ENCODE measurements at places on chromosomes 2 and 18.

DNA sequence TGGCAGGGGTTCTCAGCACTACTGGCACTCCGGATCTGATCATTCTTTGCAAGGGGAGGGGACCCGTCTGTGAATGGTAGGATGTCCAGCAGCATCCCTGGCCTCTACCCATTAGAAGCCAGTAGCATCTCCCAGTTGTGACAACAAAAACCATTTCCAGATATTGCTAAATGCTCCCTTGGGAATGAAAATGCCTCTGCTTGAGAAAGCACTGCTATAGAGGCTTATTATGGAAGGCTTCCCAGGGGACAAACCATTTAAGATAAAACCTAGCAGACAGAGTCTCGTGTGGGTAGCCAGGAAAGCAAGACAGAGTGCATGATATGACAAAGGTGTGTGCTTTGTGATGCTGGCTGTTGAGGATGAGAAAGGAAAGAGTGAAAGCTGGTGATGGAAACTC, 273.7 kb downstream of the TMX3 start:
- DNase-seq = no peak

DNA sequence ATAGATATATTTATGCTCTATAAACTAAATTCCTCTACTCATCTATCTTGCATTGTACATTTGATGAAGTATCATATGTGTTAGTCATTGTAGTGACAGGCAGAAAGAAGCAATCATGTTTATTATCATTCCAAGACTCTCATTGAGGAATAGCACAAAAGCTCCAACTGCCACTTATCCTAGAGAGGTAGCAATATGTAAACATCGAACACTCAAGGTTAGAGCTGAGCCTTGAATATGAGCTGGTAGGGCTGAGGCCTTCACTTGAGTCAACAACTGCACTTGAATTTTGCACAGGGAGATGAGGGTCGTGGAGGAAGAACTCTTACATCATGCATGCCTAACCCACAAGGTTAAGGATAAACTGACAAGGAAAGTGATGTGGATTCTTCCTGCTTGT, 900.9 kb downstream of the CPS1 start:
- no peak for DNase-seq

- DNase-seq = no peak
Measured at GRCh38 chr2:58638256-58638805, 397.2 kb upstream of the FANCL start.

GRCh38 chr2:18959952-18960717, 370.8 kb upstream of the NT5C1B start:
- DNase-seq = no peak

DNA sequence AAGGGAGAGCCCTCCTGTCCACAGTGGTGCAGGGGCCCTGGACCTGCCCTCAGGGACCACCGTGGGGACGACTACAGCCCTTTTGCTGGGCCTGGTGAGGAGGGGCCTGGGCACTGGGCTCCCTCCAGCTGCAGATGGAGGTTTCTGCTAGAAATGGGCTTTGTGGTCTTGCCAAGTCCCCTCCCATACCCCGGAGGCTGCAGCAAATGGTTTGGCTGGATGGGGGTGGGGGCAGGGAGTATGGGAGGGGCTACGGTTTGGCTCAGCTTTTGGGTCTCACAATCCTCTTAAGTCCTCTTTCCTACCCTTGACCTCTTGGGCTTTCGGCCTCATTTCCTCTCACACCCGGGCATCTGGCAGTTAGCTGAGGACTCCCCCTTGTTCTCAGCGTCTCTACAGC, 21.7 kb downstream of the TET3 start:
- no peak for DNase-seq

GRCh38 chr2:239873656-239874635, 151.2 kb downstream of the NDUFA10 start:
- no peak for DNase-seq

GRCh38 chr2:230863442-230864121, 1.2 kb upstream of the ITM2C start:
- no peak for DNase-seq

DNA sequence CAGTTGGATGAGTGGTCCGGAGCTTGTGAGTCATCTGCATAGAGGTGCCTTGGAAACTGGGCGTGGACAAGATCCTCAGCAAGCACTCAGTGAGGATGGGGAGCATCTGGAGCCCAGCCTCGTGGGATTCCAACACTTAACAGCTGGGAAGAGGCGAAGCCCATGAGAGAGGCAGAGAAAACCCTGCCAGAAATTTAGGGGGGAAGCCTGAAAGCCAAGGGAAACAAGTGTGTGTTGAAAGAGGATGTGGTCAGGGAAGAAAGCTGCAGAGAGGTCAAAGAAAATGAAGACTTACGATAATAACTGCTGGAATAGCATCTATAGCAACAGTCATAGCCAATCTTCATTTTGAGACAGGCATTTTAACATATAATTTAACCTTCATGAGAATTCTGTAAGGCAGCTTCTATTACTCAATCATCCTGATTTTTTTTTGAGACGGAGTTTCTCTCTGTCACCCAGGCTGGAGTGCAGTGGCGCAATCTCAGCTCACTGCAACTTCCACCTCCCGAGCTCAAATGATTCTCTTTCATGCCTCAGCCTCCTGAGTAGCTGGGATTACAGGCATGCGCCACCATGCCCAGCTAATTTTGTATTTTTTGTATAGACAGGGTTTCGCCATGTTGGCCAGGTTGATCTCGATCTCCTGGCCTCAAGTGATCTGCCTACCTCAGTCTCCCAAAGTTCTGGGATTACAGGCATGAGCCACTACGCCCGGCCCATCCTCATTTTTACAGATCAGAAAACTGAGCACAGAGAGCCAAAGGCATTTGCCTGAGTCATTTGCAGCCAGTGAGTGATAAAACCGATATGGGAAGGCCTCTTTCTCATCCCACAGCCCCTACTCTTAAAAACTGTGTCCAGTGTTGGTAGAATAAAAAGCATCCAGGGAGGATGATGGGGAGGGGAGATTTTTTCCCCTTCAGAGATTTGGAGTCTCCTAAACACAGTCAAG, 214.4 kb upstream of the EPAS1 start:
- no peak for DNase-seq

- no peak for DNase-seq
Measured at GRCh38 chr2:181407171-181407570, 50.0 kb upstream of the ITGA4 start.

DNA sequence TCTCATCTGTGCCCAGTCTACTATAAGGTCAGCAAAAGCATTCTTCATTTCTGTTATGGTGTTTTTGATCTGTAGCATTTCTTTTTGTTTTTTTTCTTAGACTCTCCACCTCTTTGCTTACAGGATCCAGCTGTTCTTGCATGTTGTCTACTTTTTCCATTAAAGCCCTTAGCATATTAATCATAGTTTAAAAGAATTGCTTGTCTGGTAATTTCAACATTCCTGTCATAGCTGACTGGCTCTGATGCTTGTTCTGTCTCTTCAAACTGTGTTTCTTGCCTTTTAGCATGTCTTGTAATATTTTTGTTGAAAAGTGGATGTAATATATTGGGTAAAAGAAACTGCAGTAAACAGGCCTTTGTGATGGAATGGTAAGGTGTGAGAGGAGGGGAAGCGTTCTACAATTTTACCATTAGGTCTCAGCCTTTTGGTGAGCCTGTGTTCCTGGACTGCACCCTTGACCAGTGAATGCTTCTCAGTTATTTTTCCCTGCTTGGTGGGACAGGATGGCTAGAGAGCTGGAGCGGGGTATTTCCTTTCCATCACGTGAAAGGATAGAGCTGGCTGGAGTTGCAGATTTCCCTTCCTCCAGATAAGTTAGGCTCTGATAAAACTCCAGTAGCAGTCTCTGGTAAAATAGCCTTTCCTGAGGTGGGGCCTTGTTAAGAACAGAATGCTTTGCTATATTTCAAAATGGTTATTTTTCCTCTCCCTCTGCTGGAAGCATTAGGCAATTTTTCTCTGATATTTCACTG, 65.4 kb downstream of the PLA2R1 start:
- no peak for DNase-seq

DNA sequence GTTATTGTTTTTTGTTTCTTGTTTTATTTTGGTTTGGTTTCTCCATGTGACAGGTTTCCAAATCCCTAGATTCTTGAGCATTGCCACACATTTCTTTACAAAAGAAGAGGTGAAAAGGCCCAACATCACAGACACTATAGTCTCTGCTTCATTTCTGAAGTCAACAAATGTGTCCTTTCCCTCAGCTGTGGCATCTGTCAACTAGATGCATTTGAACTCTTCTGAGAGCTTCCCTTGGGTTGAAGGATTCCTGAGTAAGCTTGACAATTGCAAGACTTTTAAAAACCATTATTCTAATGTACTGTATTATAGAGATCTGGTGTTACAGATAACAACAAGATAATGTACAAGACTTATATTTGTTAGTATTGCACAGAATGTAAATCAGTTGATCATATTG, 703.3 kb upstream of the PKDCC start:
- DNase-seq = no peak

- DNase-seq = no peak
Measured at GRCh38 chr2:74052732-74053710, 68.3 kb downstream of the TET3 start.

GRCh38 chr2:197121255-197121654, 189.3 kb downstream of the ANKRD44 start:
- DNase-seq = no peak

DNA sequence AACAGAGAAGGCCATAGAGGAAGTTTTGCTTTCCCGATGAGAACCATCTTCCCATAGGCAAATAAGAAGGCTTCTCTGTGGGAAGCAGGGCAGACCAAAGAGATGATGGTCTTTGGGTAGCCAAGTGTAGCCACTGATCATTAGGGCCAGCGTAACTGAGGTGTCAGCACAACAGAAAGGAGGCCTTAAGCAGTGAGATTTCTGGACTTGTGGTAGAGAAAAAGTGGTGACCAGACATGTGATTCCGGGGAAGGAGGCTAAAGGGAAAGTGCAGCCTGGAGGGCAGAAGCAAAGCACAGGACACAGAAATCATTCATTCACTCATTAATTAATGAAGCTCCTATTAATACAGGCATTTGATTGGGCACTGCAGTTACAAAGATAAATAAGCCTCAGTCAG, 15.4 kb downstream of the EVA1A start:
- no peak for DNase-seq

- DNase-seq = no peak
Measured at GRCh38 chr2:229852565-229852964, 69.2 kb downstream of the TRIP12 start.

- DNase-seq = no peak
Measured at GRCh38 chr2:218375212-218375611, 6.9 kb upstream of the SLC11A1 start.

DNA sequence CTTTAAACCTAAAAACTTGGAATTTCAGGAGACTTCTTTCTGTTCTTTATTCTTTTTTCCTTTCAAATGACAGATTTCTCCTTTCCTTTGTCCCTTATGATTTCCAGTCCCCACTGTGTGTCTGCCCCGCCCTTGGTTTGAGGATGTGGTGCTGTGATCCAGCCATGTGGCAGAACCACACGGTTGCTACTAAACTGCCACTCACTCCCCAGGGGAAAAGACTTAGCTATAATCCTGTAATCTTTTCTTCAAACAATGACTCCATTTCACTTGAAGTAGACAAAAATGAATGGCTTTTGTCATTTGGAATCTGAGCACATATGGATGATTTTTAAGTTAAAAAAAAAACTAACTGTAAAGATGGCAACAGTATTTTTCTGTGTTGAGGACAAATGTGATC, 76.2 kb upstream of the STAM2 start:
- no peak for DNase-seq

DNA sequence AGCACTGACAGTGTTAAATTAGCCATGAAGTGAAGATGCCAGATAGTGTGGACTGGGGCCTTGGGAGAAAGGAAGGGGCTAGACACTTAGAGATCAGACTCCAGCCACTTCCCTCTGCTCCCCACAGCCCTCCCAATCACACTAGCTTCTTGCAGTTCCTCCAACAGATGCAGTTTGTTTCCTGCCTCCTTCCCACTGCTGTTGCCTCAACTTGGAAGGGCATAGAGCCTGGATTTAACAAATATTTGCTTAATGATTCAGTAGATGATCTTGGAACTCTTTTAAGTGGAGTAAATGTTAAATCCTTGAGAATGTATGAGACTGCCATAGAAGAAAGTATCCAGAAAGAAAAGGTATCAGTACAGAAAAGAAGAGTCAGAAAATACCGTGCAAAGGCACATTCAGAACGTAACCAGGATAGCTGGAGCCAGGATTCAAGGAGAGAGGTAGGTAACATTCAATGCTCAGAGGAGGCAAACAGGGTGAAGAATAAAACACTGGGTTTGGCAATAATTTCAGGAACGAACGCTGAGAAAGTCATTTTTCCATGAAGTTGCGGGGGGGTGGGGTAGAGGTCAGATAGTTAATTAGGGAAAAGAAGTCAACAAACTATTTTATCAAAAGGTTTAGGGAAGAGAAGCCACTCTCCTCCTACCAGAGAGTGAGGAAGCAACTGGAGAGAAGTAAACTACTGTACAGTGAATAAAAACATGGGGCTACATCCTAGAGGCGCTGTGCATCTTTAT, 1.3 kb upstream of the BZW1 start:
- DNase-seq = no peak

DNA sequence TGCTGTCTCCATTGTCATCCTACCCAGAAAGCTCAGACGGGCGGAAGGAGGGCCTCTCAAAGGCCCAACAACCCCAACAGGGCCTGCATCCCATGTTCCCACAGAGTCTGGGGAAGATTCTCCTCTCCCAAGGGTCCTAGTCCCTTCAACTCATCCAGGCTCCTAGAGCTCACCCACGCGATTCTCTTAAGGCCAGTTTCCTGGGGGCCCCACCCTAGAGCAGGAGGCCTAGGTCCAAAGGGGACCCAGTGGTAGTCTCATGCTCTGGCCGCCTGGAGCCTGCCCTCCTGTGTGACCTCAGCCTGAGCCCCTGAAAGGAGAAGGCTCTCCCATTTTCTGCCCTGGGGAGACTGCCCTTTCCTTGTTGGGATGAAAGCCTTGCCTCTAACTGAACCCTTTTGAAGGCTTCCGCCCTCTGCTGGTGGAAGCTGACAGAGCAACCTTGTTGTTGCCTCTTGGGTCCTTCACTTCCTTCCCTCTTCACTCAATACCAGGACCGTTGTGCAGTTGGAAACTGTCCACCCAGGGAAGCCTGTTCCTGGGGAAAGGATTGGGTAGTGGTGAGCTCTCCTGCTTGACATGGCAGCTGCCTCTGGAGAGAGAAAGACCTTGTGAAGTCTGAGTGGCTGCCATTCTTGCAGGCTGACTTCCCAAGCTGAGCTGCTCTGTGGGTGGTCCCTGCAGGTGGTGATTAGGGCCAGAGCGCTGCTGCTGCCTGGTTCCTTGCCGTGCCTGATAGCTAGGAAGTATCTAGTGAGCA, 86.0 kb upstream of the ALPP start:
- DNase-seq = no peak

- DNase-seq = no peak
Measured at GRCh38 chr2:29620890-29621289, 300.5 kb downstream of the ALK start.

- no peak for DNase-seq
Measured at GRCh38 chr2:44291281-44292248, 16.3 kb downstream of the SLC3A1 start.

GRCh38 chr2:89000235-89000634, 308.8 kb downstream of the RPIA start:
- no peak for DNase-seq
